ENCODE measurements at places on chromosomes 2 and 18.

DNA sequence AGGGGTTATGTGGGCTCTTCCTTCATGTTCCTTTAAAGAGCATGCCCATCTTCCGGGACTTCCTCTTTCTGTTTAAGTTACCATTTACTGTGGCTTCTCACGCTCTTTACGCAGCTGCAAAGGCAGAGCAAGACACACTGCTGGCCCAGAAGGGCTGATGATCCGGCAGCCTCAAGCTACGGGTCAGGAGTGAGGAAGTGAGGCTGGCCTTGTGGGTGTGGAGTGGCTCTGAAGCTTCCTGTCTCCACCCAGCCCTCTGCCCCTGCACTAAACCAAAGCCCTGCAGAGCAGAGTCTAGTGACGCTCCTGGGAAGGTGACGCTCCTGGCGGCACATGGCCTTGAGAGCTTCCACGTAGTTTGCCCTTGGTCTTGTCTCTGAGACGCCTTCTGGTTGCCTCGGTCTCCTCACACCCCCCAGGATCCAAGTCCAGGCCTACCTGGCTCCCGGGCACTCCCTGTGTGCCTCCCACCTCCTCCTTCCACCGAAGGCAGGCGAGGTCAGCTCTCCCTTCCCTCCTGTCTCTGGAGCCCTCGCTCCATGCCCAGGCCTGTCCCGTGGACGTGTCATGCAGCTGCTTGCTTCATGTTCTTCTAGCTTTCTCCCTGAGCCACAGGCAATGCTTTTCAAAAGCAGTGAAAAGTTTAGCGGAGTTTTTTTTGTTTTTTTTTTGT, 50.3 kb downstream of the ARL4C start:
- peak; percentile 54 for DNase-seq

DNA sequence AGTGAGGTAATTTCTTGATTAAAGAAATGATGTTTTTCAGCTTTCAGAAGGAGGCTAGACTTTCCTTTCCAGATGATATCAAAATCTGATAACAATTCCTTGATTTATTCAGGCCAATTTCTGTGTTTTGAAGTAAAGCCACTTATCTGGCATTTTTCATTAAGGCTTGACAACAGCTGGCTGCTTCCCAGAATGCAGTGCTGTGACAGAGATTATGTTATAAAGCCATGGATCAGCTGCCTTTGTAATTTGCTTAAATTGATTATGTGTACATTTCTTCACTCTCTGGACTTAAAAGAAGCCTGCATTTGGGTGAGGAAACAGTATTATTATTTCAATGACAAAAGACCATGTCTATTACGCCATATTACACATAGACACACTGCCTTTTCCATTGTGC, 136.0 kb downstream of the PLCL1 start:
- DNase-seq = no peak

- DNase-seq = no peak
These were observed 82.8 kb downstream of the EPB41L3 start for GRCh38 chr18:5461041-5461440.

GRCh38 chr2:68739595-68740399, 5.2 kb downstream of the ARHGAP25 start:
- no peak for DNase-seq

GRCh38 chr18:11767329-11767728, 78.3 kb downstream of the GNAL start:
- no peak for DNase-seq

DNA sequence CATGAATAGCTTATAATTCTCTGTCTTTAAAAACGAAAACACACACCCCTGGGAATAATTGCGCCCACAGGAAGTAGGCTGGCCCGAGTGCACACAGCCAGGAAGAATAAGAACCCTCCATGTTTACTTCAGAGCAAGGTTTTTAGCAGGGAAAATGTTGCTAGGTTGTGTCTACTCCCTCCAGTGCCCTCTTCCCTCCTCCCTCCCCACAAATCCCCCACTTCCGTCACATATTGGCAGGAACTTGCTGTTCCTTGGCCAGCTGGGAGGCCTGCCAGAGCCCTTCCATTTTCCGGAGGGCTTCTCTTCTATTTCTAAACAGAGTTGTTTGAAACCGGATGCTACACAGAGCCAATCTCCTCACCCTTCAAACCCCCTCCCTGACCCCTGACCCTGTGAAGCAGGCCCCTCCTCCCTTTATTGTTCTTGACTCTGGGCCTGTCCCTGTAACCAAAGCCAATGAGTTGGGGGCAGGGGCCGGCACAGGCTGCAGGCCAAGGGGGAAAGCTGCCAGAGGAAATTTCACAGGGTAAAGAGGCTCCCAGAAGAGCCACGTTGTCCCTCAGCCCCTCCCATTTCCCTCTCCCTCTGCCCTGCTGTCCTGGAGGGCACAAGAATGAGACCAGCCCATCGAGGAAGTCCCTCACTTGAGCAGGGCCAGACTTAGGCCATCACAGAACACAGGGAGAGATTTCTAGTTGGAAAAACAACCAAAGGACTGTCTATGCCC, 49.8 kb upstream of the LGALSL start:
- no peak for DNase-seq

DNA sequence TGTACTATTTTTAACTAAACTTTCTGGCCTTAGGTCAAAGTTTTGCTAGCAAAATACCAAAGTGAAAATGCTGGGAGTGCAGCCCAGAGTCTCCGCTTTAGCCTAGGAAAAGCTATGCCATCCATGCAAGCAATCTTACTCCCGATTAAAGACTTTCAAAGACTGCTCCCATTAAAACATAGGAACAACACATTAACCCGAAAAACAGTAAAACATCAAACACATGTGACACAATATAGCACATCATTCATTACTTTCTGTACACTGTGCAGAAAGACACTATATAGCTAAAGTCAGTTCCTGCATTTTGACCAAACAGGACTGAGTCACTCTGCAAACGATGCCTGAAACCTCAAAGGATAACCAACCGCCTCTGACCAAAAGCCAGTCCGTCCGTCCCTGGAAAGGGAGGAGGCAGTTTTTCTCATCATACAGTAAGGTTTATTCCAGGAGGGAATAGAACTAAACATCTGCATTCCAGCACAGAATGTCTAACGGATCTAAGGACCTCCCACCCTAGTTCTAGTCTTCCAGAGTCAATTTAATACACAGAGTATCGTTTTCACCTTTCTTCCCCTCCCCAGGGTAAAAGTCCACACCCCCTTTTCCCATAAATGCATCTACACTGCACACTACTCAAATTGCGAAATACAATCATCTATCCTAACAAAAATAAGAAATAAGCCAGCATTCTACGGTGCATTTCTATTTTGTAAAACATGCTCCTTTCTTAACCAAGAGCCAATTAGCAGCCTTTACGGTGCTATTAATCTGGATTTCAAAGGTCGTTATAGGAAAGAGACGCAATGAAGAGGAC, 1.7 kb downstream of the ROCK2 start:
- DNase-seq = no peak

- no peak for DNase-seq
These were observed 13.3 kb downstream of the CNOT11 start for GRCh38 chr2:101265893-101266499.

- no peak for DNase-seq
These were observed 33.6 kb downstream of the GAD1 start for GRCh38 chr2:170850251-170850650.

- no peak for DNase-seq
These were observed 26.7 kb downstream of the PLEKHA3 start for GRCh38 chr2:178506949-178507348.

GRCh38 chr2:97699765-97700444, 13.5 kb upstream of the ZAP70 start:
- no peak for DNase-seq

DNA sequence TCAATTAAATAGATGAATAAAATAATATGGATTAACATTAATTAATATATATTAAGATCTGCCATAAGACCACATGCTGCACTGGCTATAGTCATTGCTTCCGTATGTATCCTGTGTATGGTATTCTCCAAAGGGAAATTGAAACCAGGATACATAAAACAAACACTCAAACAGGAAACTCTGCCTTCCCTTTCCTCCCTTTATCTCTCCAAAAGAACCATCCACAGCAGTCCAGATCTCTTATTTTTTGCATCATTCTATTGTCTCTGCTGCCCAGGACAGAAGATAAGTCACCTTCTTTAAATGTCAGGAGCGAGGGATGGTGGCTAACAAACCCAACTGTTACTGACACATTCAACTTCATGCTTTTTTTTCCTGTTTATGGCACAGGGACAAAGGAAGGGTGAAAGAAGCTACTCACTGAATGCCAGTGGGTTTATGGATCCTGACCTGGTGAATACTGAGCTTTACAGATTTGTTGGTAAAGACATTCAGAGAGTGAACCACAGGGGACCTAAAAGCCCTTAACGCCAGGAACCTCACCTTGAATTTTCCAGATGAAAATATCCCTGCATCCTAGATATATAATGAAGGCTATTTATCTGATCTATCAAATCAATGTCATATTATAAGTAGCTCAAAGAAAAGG, 67.5 kb downstream of the CSRNP3 start:
- no peak for DNase-seq

DNA sequence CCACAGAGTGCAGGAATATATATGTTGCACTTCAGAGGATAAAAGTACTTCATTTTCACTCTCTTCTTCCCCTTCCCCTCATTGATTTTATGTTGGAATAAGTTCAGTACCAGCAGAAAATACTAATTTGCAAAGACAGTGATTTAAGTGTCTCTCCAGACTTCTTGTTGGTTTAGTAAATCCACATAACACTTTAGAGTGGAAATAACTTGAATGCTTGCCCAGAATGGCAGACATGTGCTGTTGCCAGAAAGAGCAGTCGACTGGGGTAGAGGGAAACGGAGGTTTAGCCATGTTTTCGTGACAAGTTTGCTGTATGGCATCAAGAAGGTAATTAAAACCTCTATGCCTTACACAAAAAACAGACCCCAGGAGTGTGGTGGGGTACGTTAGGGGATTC, 246.0 kb upstream of the CXCR4 start:
- no peak for DNase-seq

All from activated CD8-positive, alpha-beta memory T cell treated with anti-CD3 and anti-CD28 coated beads for 4 hours (primary cell).